Subcutaneous preadipocyte (primary cell): ENCODE measurements at places on chromosomes 1 and 21. TPM values are rescaled to one million over a fixed set of nuclear protein-coding genes. Genes with fewer than 3 reads are reported as not detected.

The SYPL2 gene
- total RNA-seq = 2.0 and 5.5 TPM in 2 replicates

The S100A2 gene
- total RNA-seq = 1.5 and 1.6 TPM in 2 replicates

The UBR4 gene
- total RNA-seq = 95.5 and 121 TPM in 2 replicates

The CLDN17 gene
- not detected in 2 replicates for total RNA-seq

The KCNN3 gene
- under 0.01 TPM in 1 of 2 replicates, not detected in the other for total RNA-seq

The FAM72D gene
- 0.73 and 2.2 TPM in 2 replicates for total RNA-seq

The GCSAML gene
- not detected in 2 replicates for total RNA-seq

The FNDC5 gene
- 0.20 and 0.37 TPM in 2 replicates for total RNA-seq

The NES gene
- 23.9 and 59.2 TPM in 2 replicates for total RNA-seq

The JAM2 gene
- total RNA-seq = 0.37 and 0.39 TPM in 2 replicates

The HES2 gene
- under 0.01 TPM in 1 of 2 replicates, not detected in the other for total RNA-seq

The PTPN7 gene
- total RNA-seq = not detected in 2 replicates

The TTLL7 gene
- total RNA-seq = 4.4 and 5.3 TPM in 2 replicates

The BRDT gene
- not detected in 2 replicates for total RNA-seq

The RORC gene
- not detected in 2 replicates for total RNA-seq

The OR10Z1 gene
- total RNA-seq = not detected in 2 replicates
